ENCODE measurements at places on chromosomes 2 and 18.

GRCh38 chr2:10165861-10166675 lies 43.5 kb downstream of the RRM2 start:
- DNase-seq = no peak

GRCh38 chr2:42167458-42167857 lies 1.7 kb upstream of the EML4 start:
- no peak for DNase-seq

GRCh38 chr2:128754246-128754724 lies 435.6 kb upstream of the HS6ST1 start:
- no peak for DNase-seq

DNA sequence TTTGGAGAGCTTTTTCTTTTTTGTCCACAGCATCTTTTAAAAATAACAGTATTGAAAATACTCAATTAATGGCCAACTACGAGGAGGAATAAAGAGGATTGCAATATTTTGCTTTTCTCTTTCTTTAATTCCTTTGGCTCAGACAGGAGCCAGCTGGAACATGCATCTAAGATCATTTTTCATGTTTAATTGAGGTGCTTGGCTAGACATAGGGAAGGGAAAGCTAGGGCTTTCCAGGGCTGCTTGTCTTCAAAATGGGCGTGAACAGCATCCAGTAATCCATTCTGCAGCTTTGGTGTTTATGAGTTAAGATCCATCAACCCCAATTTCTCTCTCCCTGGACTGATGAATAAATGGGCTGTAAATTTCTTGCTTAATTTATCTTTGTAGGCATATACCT lies 323.0 kb downstream of the PTPRM start:
- DNase-seq = no peak

DNA sequence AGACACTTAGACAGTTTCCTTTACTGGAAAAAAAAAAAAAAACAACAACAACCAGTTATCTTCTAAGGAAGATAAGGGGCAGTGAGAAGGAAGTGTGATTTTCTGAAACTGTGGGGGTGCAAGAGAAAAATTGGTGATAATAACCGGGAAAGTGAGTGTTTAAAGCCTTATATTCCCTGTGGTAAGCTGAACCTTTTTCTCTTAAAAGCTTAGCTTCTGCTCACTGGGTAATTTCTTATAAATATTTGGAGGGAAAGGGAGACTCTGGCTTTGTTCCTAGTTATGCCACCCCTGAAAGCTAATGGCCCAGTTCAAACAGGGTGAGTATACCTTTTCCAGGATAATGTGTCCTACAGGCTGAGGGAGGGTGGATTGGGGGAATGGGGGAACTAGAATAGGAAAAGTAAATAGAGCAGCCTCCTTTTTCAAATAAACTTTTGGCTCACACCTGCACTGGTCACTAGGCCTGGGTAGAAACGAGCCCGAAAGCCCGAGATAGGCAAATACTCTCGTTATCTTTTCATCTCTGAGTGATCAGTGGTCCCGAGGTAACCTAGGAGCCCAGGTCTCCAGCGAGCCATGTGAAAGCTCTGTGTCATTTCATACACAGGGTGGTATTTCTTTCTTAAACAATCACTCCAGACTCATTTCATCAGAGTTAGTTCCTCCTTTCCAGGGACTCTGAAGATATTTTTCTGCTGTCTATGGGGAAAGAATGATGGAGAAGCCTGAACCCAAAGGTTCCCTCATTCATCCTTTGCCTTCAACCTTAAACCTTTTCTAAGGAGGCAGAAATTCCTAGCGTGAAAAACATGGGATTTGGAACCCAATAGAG lies 15.5 kb upstream of the SRBD1 start:
- no peak for DNase-seq

DNA sequence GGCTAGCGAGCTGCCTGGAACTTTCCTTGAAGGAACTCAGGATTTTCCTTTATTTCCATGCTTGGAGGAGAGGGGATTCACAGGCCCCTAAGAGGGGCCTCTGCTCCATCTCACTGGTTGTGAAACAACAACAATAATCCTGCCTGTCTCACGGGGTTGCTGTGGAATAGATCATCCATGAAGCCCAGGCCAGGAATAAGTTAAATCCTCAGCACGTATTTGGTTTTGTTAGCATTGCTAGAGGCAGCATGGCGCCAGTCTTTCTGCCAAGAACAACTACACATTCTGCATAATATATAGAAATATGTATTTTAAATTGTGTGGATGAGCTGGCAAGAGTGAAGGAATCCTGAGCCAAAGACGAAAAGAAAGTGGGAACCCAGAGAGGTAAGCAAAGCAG lies 80.8 kb upstream of the L3MBTL4 start:
- no peak for DNase-seq

DNA sequence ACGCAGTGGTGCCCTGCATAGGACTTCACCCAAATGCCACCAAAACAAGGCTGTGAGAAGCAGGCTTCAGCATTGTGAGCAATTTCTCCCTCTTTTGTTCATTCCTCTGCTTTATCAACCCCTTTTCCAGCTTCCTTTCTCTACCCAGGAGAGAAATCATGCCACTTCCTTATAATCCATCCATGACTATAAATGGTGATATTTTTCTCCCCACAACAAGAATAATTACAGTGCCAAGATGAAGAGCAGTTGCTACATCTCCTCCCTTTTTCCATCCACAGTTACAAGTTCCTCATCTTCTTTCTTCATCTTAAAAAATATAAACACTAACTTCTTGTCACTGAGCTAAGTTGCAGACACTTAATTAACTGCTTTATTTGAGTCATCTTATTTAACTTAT lies 167.2 kb downstream of the ANTXR1 start:
- no peak for DNase-seq

DNA sequence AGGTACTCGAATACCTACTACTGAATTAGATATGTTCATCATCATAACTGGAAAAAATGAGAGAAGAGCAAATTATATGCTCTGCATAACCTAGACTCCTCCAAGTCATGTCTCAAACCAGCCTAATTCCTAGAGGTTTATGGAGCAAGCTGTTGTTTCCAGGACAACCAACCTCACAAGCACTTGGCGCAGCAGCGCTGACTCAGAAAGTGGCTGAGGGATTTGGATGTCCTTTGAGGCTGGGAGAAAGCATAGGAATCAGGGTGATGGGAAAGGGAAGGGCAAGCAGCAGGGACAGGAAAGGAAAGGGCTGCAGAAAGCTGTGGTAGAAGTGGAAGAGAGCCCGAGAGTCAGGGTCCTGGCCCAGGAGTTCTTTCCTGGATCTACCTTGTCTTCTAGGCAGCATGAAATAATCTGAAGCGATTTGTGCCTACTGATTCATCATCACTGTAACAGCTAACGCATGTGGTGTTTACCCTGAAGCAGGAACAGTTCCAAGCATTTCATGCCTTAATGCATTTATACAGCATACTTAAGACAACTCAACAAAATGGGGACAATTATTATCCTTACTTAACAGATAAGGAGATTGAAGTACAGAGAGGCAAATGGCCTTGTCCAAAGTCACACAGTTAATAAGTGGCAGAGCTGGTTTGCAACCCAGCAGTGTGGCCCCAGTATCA lies 3.7 kb downstream of the PLEK start:
- DNase-seq = peak; percentile 25

DNA sequence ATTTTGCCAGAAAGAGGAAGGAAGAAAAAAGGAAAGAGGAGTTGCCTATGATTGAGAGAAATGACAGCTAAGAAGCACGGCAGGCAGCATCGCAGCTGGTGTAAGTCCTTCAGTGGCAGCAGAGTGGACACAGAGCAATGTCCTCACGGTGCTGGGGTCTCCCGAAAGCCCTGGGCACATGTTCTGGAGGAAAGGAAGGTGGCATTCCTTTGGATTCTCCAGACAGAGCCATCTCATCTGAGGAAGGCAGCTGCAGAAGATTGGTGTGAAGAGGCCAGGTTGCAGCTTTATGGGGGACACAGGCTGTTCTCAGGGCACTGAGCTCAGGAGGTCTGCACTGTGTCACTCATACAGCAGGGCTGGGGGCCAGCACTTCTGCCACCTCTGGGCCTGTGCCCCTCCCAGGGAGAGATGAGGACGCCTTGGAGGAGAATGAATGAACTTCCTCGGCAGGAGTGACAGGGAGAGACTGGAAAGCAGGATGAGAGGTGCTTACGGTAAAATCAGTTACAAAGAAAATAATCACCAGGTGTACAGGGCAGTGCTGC lies 252.0 kb upstream of the MYT1L start:
- DNase-seq = no peak

DNA sequence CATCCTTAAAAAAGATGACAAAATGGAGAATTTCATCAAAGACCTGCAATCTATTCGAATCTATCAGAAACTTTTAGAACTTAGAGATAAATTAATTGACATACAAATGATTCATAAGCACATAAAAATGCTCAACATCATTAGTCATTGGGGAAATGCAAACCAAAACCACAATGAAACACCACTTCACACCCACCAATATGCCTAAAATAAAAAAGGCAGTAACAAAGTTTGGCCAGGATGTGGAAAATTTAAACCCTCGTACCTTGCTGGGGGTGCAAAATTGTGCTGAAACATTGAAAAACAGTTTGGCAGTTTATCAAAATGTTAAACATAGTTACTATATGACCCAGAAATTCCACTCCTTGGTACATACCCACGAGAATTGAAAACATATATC lies 11.5 kb upstream of the EIF2AK3 start:
- no peak for DNase-seq

- DNase-seq = no peak
These were observed 835.3 kb downstream of the EPHA4 start for GRCh38 chr2:220736778-220737177.

GRCh38 chr2:141062031-141062430 lies 1068.8 kb downstream of the LRP1B start:
- DNase-seq = no peak

GRCh38 chr18:25830787-25831186 lies 259.6 kb downstream of the SS18 start:
- DNase-seq = no peak
